Calu3 (cell line): ENCODE measurements at places on chromosomes 16 and 17.

GRCh38 chr17:62045517-62045916 is 19.6 kb downstream of the MED13 start:
- DNase-seq = no peak

DNA sequence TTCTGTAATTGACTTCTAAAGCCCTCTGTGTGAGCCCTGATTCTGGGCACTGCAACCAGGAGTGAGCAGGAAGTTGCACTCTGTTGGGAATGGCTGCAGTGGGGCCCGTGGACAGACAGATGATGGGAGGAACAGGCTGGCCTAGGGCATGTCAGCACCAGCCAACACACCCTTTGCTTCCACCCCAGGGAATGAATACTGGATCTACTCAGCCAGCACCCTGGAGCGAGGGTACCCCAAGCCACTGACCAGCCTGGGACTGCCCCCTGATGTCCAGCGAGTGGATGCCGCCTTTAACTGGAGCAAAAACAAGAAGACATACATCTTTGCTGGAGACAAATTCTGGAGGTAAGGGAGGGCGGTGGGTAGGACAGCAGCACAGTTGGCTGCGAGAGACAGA is 10.8 kb upstream of the LPCAT2 start:
- DNase-seq = no peak

DNA sequence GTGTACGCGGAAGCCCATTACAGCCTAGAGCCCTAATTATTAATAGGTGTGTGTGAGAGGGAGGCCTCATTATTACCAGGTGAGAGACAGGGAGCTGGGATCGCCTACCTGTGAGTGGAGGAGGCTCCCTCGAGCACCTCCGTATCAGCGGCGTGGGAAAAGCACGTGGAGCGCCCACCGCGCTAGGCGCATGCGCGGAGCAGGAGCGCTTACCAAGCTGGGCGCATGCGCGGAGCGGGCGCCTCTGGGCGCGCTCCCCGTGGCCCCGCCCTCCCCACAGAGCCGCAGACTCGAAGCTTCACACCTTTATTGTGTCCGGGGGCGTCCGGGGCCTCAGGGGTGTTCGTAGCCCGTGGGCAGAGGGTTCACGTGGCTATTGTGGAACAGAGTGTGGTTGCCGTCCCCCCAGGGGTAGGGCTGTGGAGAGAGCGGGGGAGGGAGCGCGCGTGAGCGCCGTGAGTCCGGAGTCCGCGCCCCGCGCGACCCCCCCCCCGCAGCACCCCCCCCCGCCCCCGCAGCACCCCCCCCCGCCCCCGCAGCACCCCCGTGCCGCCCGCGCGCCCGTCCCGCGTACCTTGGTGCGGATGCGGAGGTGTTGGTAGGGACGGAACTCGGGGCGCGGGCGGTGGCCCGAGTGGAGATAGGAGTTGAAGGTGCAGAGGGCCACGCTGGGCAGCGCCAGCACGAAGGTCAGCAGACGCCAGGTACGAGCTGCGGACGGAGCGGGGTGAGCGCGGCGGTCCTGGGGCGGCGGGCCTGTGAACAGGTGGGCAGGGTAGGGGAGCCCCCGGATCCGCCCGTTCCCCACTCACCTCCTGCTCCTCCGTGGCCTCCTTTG is 500 bp downstream of the COX6A2 start:
- peak; percentile 18 for DNase-seq

DNA sequence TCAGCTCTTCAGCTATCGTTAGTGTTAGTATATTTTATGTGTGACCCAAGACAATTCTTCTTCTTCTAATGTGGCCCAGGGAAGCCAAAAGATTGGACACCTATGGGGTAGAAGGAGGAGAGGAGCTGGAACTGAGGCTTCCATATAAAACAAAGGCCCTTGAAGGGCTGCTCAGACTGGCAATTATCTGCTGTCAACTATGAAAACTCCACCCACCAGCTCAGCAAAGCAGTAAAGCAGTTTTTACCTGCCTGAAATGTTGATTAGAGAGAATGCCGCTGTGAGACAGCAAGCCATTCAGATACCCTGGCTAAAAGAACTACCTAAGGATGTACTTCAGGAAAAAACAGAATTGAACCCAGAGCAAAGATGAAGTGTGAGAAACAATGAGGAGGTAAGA is 45.9 kb upstream of the GNAO1 start:
- DNase-seq = no peak

DNA sequence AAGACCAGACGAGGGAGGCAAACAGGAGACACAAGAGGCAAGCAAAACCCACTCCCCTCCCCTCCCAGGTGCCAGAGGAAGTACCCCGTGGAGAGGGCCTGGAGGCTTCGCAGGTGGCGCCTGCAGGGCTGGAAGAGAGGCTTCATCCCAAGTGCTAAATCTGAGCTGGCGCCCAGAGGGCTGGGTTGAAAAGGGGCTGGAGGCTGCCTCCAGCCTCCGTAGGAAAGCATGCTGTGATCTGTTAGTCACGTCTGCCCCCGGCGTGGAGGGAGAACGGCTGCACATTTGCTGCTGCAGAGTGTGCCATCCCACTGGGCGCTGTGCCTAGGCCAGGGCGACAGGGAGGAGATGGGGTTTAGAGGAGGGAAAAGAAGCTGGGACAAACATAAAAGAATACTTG is 16.9 kb downstream of the RPH3AL start:
- no peak for DNase-seq

- no peak for DNase-seq
These were observed 1.7 kb downstream of the SMARCE1 start for GRCh38 chr17:40645943-40646342.

GRCh38 chr16:17194190-17194780 is 276.5 kb downstream of the XYLT1 start:
- peak; percentile 31 for DNase-seq

DNA sequence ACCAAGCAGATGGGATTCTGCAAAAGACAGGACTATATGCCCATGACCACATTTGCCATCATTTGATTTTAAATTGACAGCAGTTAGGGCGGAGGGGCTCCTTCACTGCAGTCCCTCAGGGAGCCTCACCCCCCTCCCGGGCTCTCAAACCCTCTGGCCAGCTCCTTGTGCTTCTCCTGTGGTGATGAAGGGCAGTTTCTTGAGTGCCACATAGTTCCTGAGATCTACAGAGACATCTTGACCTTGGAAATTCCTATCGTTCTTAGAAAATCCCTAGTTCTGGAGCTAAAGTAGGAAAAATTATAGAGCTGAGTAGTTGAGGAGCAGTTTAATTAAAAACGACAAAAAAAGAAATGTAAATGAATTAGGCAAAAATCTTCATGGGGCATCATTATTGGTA is 231.5 kb downstream of the CCDC182 start:
- DNase-seq = no peak

DNA sequence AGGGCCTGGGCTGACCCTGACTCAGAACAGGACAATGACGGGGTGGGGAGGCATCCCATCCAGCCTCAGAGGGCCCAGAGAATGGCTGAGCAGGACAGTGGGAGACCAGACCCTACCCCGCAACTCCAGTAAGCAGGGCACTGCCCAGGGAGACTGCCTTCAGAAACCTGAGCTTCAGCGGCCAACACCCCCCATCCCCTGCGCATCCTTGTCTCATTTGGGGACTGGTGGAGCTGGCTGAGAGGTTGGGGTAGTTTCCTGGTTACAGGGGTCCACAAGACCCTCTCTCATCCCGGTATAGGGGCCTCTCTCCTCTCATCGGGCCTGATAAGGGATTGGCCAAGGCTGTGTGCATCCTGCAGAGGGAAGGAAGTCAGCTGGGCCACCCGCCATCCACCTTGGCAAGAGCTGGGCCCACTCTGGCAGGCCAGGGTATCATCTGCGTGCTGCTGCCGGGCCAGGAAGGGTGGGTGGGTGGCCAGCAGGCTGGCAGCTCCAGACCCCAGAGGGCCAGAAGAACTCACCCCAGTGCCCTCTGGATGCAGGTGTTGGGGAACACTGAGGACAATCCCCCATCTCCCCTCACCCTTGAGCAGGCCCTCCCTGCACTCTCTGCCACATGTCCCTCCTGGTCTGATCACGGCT is 229.1 kb downstream of the KATNIP start:
- DNase-seq = no peak

- DNase-seq = no peak
These were observed 239.0 kb downstream of the CCDC182 start for GRCh38 chr17:57505841-57506773.

- DNase-seq = no peak
These were observed 16.7 kb upstream of the TANGO6 start for GRCh38 chr16:68826652-68827051.

GRCh38 chr17:80916246-80916645 is 75.4 kb upstream of the CHMP6 start:
- no peak for DNase-seq

- DNase-seq = peak; percentile 90
These were observed 13.2 kb downstream of the NGFR start for GRCh38 chr17:49508061-49508865.
